Tibial nerve (tissue), 4 donors: ENCODE measurements at places on chromosomes 5 and 9. TPM values are rescaled to one million over a fixed set of nuclear protein-coding genes. Genes with fewer than 3 reads are reported as not detected.

The TMOD1 gene
- 38.5 TPM for total RNA-seq

The PCDHB6 gene
- total RNA-seq: 1.8 TPM

DNA sequence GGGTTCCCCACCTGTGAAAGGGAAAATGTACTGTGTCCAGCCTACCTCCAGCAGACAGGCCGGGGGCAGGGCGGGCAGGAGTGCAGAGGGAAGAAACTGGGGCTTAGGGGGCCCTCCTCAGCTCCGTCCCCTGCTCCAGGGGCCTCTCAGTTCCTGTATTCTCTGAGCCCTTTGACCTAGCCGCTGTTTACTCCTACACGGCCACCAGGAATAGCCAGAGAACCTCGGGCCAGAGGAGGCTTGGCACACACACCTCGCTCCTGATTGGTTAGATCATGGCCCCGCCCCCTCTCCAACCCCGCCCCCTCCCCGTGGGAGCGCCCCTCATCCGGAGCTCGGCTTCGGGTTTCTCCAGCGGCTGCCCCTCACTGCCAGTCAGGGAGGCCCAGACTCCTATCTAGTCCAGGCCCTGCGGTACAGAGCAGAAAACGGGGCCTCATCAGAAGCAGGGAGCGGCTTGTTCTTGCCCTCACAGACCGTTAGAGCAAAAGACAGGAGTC, 2.2 kb downstream of the ST6GALNAC6 start:
- H3K36me3 ChIP-seq: peaks cover 3% of the 10 kb centered on the region
- no peaks in the 10 kb centered on the region for H3K4me1 ChIP-seq
- DNase-seq: peak; percentile 84
- H3K4me3 ChIP-seq: peak overlapping the region; percentile 76
- no peaks in the 10 kb centered on the region for H3K27me3 ChIP-seq

GRCh38 chr5:127567026-127567768, 49.8 kb downstream of the PRRC1 start:
- DNase-seq: no peak
- no peak overlapping the region for H3K4me3 ChIP-seq
- H3K36me3 ChIP-seq: no peaks in the 10 kb centered on the region
- no peak overlapping the region for H3K27ac ChIP-seq
- H3K4me1 ChIP-seq: no peaks in the 10 kb centered on the region
- H3K27me3 ChIP-seq: no peaks in the 10 kb centered on the region

DNA sequence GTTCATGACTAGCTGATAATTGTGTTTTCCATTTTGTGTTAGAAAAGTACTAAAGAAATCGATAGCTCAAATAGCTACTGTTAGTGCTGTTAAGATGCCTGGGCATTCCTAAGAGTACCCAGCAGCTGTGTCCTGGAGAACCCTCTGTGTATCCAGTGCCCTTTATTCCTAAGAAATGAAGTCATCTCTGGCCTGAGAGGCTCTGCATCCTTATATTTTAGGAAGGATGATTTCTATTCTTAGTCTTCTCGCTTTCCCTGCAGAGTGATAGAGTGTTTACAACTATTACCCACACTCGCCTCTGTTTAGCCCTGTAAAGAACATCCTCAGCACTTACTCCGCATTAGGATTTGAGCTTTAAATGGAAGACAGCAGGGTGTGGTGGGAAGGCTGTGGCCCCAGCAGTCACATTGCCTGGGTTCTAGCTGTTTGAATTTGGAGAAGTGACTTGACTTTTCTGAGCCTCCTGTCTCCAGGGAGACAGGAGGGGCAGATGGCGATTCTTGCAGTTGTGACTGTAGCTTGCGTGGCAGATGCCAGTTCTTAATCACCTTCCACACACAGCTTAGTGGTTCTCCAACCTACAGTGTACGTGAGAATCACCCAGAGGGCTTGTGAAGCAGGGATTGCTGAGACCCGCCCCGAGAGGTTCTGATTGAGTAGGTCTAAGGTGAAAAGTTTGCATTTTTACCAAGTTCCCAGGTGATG, 177.2 kb upstream of the PITX1 start:
- no peaks in the 10 kb centered on the region for H3K36me3 ChIP-seq
- H3K27ac ChIP-seq: no peak overlapping the region
- H3K27me3 ChIP-seq: no peaks in the 10 kb centered on the region
- H3K4me3 ChIP-seq: no peak overlapping the region

DNA sequence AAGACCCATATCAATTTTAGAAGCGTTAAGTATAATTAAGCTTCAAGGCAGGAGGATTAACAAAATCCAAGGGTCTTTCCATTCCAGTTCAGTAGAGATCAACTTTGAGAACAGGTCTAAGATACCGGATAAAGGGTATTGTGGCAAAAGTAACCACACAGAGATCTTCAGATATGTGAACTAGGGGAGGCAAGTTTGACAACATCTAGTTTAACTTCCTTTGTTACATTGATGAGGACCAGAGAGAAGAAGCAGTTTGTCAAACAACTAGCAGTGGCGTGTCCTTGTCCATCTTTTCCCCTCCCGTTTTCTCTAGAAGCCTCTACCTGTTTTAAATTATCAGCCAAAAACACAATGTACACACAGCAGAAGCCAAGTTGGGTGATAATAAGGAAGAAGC, 8.6 kb downstream of the SLC36A2 start:
- no peaks in the 10 kb centered on the region for H3K27me3 ChIP-seq
- DNase-seq: no peak
- no peaks in the 10 kb centered on the region for H3K36me3 ChIP-seq
- no peak overlapping the region for H3K27ac ChIP-seq

DNA sequence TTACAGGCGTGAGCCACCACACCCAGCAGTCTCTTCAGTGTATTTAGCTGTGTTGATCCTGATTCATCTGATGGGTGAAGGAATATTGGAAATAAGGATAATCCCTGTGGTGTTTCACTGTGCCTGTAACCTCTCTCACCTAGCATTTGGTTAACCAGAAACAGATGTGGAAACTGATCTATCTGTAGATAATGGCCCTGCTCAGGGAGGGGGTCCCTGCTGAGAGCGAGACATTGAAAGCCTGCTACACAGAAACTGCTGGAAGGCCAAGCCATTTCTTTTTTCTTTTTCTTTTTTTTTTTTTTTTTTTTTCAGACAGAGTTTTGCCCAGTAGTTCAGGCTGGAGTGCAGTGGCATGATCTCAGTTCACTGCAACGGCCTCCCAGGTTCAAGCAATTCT, 28.4 kb downstream of the QRFP start:
- H3K27ac ChIP-seq: no peak overlapping the region
- no peaks in the 10 kb centered on the region for H3K4me1 ChIP-seq
- no peak for DNase-seq
- no peaks in the 10 kb centered on the region for H3K27me3 ChIP-seq
- no peak overlapping the region for H3K4me3 ChIP-seq
- peaks cover 8% of the 10 kb centered on the region for H3K36me3 ChIP-seq

- no peaks in the 10 kb centered on the region for H3K27me3 ChIP-seq
- H3K27ac ChIP-seq: peak overlapping the region; percentile 35
- no peak overlapping the region for H3K4me3 ChIP-seq
- no peaks in the 10 kb centered on the region for H3K4me1 ChIP-seq
- no peak for DNase-seq
Measured at GRCh38 chr9:87569518-87569917, 71.9 kb downstream of the DAPK1 start.

DNA sequence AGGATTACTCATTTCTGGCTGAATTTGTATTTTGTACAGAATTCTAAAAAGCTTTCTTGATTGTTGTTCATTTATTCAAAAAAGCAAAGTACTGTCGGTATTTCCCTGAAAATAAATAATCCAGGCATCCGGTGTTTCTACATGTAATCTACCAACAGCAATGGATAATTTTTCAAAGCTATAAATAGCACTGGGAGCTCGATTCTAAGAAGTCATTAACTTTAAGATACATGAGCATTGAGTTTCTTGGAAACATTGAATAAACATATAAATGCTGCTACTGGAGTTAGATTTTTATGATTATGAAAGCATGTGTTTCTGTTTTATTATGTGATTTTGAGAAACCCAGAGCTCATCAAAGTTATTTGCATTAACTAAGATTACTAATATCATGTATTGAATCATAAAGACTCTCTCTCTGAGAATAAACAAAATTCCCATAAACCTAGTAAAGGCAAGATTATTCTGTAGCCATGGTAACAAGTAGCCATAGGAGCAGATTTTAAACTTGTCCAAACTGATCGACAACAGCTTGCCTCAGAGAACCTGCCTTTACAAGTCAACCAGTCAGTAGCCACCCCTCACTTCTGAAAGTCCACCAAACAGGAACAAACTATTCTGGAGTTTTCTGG, 197.0 kb downstream of the DRD1 start:
- no peaks in the 10 kb centered on the region for H3K27me3 ChIP-seq
- no peak for DNase-seq
- H3K36me3 ChIP-seq: no peaks in the 10 kb centered on the region
- H3K4me1 ChIP-seq: no peaks in the 10 kb centered on the region
- H3K27ac ChIP-seq: no peak overlapping the region

DNA sequence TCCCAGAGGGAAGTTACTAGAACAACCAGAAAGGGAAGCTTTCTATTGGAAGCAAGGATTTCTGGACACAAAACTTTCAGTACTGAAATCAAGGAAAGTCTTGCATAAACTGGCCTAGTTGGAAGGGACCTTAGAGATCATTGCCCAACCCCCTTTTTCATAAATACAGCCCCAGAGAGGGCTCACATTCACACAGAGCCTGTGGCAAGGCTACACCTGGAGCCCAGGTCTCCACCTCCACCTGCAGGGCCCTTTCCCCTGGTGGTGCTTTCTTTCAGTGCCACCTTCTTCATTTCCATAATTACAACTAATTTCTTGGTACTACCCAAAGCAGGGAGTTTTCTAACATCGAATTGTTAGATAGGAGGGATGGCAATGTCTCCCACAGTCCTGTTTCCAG, 85.7 kb downstream of the ADRB2 start:
- no peak overlapping the region for H3K27ac ChIP-seq
- H3K4me1 ChIP-seq: no peaks in the 10 kb centered on the region
- DNase-seq: no peak
- no peaks in the 10 kb centered on the region for H3K27me3 ChIP-seq
- no peaks in the 10 kb centered on the region for H3K36me3 ChIP-seq
